Stimulated activated CD4-positive, alpha-beta T cell treated with anti-CD3 and anti-CD28 coated beads, Interleukin-1b, Interleukin-23, amount 100 ng/mL, for 1 hour (primary cell): ENCODE measurements at places on chromosomes 7 and 10.
A peak's percentile ranks its signal among the peaks of the same experiment; 100 is the strongest.

DNA sequence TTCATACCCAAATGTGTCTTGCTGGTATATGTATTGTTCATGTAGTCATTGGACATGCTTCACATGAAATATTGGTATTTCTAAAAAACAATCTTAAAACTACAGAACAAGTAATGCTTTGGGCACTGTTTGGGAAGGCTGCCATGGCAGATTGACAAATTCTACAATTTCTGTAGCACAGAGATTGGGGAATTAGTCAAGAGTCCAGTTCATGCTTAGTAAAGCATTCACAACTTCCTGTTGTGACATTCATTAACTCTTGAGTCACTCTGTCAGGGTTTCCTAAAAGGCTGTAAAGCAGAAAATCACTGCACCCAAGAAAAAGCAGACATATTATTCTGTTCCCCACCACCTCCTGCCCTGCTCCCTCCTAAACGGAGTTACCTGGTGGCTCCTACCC, 398.9 kb downstream of the PHTF2 start:
- DNase-seq: no peak

- no peak for DNase-seq
Measured at GRCh38 chr10:102413806-102414561, 4.6 kb downstream of the PSD start.

- DNase-seq: no peak
Measured at GRCh38 chr10:14648946-14649345, 125.8 kb downstream of the FAM107B start.

GRCh38 chr10:103481974-103482531, 3.0 kb upstream of the CALHM3 start:
- DNase-seq: no peak

- no peak for DNase-seq
Measured at GRCh38 chr10:50503661-50504320, 120.0 kb downstream of the SGMS1 start.

DNA sequence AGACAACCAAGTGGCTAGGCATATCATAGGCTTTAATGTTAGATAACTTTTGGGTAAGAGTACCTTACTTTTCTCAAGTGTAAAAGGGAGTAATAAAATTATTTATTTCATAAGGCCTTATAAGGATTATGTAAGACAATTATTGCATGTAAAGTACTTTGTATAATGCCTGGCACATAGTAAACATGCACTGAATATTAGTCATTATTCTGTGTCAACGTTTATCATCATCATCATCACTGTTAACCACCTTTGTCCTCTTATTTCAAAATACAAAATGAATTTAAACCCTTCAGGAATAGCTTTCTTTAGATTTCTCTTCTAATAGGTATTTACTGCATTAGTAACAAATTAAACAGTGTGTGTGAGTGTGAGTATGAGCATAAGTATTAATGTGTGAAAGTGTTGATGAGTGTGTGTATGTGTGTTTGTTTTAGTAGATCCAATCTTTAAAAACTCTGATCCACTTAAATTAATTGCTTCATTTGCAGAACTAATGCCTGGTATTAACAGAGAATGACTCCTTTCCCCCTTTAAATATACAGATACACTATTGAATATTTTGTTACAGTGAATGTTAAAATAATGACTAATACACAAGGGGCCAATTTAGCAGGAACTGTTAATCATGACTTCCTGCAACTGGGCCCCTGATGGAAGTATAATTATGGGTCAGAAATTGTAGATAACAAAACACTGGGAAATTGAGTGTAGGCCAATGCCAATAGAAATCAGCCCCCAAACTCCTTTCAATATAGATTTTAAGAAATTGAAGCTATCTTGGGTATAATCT, 213.3 kb upstream of the FZD8 start:
- DNase-seq: no peak

GRCh38 chr7:2782565-2782964, 61.5 kb downstream of the GNA12 start:
- no peak for DNase-seq

GRCh38 chr10:98467506-98468318, 21.0 kb upstream of the HPS1 start:
- DNase-seq: no peak

DNA sequence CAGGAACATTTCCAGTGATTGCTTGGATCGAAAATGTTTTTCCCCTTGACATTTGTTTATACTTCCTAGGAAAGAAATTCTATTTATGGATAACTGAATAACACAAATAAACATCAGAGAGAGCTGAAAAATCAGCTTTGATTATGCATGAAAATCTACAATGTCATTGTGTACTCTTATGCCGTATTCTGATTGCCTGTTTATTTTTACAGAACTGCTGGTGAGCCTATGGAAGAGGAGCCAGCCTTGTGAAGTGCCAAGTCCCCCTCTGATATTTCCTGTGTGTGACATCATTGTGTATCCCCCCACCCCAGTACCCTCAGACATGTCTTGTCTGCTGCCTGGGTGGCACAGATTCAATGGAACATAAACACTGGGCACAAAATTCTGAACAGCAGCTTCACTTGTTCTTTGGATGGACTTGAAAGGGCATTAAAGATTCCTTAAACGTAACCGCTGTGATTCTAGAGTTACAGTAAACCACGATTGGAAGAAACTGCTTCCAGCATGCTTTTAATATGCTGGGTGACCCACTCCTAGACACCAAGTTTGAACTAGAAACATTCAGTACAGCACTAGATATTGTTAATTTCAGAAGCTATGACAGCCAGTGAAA, 121.5 kb downstream of the TWIST1 start:
- no peak for DNase-seq

GRCh38 chr10:78411716-78412115, 378.1 kb downstream of the RPS24 start:
- DNase-seq: no peak

GRCh38 chr7:155355745-155356144, 58.1 kb downstream of the INSIG1 start:
- DNase-seq: no peak

DNA sequence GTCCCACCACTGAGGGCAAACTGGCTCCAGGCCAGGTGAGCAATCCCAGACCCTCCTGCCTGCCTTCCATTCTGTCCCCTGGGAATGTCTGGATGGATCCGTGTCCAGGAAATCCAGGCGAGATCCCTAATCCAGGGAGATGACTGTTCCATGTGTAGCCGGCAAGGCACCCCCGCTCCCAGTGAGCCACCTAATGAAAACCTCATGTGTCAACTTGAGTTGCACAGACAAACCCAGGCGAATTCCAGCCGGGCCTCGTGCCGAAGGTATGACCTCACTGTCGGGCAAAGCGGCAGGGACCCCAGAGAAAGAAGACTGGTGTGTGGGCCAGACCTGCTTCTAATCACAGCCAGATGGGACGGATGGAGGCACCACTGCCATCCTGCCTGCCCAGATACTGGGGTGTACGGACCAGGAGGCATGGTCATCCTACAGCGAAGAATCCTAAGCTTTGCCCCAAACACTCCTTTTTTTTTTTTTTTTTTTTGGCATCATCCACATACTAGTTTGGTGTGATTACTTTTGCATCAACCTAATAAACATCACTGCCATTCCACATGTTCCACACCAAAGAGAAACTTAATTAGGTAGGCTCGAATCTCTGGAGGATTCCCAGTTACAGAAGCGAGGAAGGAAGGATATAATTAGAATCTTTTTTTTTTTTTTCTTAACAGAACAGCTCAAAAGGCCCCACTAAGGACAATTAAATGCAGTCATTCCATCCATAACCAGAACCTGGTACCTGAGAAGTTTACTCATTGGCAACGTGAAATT, 313.1 kb downstream of the CALN1 start:
- DNase-seq: no peak

DNA sequence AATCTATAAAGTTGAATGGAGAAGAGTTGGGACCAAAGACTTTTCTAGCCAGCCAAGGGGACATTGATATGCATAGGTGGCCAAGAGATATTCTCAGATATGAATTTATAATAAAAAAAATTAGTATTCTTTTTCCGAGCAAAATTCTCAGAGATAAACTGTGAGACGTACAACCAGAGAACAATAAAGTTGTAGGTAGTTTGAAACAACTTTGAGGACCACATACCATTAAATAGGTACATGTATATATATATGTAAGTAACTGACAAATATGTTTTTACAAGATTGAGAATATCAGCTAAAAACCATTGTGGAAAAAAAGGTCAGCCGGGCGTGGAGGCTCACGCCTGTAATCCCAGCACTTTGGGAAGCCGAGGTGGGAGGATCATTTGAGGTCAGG, 56.5 kb downstream of the EXOC4 start:
- no peak for DNase-seq

GRCh38 chr10:593016-593415, 96.5 kb downstream of the DIP2C start:
- DNase-seq: no peak

- no peak for DNase-seq
Measured at GRCh38 chr10:96587264-96588059, 650 bp upstream of the TM9SF3 start.

GRCh38 chr10:93068411-93069244, 5.1 kb upstream of the CYP26A1 start:
- no peak for DNase-seq

GRCh38 chr7:123944395-123944794, 19.4 kb downstream of the SPAM1 start:
- no peak for DNase-seq

- no peak for DNase-seq
Measured at GRCh38 chr10:71549766-71550533, 153.2 kb downstream of the CDH23 start.

- DNase-seq: no peak
Measured at GRCh38 chr7:112297681-112298080, 91.2 kb downstream of the ZNF277 start.

DNA sequence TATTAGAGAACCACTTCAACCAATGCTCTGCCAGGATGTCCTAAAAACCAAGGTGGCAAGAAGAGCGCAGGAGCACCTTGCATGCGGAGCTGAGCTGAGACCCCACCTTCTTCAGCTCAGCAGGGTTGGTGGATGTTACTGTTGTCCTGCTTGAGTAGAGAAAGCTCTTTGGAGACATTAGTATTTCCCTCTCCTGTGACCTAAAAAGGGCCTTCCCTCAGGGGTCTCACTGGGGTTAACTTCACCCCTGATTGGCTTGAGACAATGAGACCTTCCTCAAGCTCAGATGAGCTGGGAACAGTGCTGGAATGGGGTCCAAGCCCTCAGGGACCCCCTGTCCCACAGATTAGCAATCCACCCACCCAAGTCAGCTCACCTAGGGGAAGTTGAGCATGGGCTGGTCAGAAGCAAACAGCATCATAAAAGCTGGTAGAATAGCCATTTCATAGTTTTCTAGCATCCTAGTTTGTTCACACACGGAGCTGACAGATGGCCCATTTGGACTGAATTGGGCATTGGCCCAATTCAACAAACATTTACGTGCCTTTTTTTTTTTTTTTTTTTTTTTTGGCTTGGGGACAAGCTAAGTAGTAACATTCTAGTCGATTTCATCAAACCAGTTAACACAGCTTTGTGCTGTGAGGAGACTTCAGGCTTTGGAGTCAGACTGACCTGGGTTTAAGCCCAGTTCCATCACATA, 100.6 kb upstream of the HABP2 start:
- no peak for DNase-seq

DNA sequence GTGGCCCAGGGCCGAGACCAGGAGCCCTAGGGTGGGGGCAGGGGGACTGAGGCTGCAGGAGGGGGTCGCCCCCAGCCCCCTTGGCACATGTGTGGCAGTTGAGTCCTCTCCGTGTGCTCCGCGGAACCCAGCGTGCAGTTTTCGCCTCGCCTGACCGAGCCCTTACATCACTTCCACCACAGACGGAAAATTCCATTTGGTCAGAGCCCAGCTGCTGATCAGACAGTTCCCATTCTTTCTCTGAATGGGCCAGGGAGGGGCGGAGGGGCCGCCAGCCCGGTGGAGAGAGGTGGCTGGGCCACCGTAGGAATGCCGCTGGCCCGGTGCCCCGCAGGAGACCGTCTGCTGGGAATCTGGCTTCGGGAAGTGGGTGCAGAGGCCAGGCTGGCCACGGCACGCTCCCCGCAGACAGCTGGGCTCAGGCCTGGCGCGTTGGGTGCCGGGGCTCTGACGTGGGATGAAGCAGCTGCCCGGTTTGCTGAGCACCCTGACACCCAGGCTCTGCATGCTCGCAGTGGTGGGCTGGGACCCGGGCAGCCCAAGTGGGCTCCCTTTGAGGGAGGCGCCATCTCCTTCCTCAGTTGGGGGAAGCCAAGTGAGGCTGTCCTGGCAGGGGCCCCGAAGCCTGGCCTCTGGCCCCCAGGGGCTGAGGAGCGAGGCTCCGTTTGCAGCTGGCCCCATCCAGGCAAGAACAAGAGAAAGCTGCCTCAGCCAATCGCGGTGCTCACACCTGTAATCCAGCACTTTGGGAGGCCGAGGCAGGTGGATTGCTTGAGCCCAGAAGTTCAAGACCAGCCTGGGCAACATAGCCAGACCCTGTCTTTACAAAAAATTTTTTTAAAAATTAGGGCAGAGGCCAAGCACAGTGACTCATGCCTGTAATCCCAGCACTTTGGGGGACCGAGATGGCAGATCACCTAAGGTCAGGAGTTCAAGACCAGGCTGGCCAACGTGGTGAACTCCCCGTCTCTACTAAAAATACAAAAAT, 9.9 kb downstream of the TTYH3 start:
- no peak for DNase-seq

- no peak for DNase-seq
Measured at GRCh38 chr10:43945094-43945730, 296.5 kb upstream of the ZNF32 start.

DNA sequence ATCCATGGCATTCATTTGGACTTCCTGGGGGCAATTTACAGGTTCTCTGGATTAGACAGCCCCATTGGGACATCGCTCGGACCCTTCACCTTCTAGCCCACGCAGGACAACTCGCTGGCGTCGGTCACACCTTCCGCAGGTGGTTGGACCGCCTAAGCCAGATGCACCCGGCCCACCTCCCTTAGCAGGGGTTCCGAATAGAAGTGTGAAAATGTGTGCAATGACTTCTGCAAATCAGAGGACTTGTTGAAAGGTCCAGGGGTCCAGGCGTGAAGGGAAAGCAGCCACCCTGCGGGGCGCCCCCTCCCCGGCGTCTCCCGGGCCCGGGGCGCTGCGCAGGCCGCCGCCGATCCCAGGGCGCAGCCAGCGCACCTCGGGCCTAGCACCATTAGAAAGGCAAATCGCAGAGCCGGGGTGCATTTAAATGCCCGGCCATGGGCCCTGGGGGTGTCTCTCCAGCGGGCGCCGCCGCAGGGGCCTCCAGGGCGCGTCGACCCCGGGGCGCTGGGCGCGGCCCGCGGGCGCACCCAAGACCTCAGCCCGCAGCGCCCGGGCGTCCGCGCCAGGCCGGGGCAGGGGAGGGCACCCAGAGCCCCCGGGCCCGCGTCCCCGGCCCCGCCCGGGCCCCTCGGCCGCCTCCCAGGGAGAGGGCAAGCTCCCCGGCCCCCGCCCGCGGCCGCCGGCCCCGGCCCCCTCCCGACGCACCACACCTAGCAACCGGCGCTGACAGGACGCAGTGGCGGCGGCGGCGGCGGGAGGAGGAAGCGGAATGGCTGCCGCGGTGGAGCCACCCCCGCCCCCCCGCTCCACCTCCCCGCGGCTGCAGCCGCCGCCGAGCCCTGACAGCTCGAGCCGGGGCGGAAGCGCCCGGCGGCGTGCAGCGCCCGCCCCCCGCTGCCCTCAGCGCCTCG, 1.2 kb downstream of the JAZF1 start:
- peak; percentile 44 for DNase-seq

DNA sequence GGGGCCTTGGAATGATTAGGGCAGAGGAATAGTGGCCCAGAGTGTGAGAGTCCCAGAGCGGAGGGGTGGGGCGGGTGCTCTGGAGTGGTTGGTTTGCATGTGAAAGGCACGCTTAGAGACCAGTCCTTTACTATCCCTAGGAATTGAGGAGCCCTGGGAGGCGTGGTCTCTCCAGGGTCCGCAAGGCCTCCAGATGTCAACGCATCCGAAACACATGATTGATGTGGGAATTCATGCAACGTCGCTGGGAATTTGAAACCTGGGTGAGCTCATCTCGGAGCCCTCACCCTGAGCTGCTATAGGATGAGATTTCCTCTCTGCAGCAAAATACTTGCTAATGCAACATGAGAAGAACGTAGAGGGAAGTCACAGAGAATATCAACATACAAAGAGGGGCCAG, 51.2 kb downstream of the NPTX2 start:
- DNase-seq: no peak
